Osteoblast (primary cell): ENCODE measurements at places on chromosomes 3 and 15. TPM values are rescaled to one million over a fixed set of nuclear protein-coding genes. Genes with fewer than 3 reads are reported as not detected.

FSIP1 gene
- 2.1 and 3.6 TPM in 2 replicates for total RNA-seq

ADAMTS7 gene
- total RNA-seq = 32.4 and 34.0 TPM in 2 replicates

TPRG1 gene
- total RNA-seq = 3.5 and 6.5 TPM in 2 replicates

HYAL1 gene
- total RNA-seq = under 0.01 and 0.59 TPM in 2 replicates

GOLGA6B gene
- not detected in 2 replicates for total RNA-seq

RBP2 gene
- not detected in 2 replicates for total RNA-seq

ABHD14A gene
- 16.5 and 18.8 TPM in 2 replicates for total RNA-seq
